Activated CD8-positive, alpha-beta T cell treated with anti-CD3 and anti-CD28 coated beads for 36 hours (primary cell): ENCODE measurements at places on chromosomes 1 and 21. TPM values are rescaled to one million over a fixed set of nuclear protein-coding genes. Genes with fewer than 3 reads are reported as not detected.

DDI2 gene
- total RNA-seq = 34.9 TPM

NIBAN1 gene
- total RNA-seq = 10.1 TPM

CASQ2 gene
- total RNA-seq = not detected

SLAMF6 gene
- total RNA-seq = 43.9 TPM

SPRR1B gene
- not detected for total RNA-seq

EDARADD gene
- total RNA-seq = 3.0 TPM

CFH gene
- 0.68 TPM for total RNA-seq

C1QB gene
- not detected for total RNA-seq

NTRK1 gene
- 23.5 TPM for total RNA-seq

FCRL2 gene
- total RNA-seq = not detected

COL24A1 gene
- total RNA-seq = not detected

CD2 gene
- total RNA-seq = 217 TPM

GRCh38 chr1:199101139-199101538 lies 462.3 kb downstream of the PTPRC start:
- peaks cover 8% of the 10 kb centered on the region for H3K4me1 ChIP-seq
- H3K27me3 ChIP-seq = no peaks in the 10 kb centered on the region
- H3K4me3 ChIP-seq = no peak overlapping the region
- no peak for DNase-seq
- H3K27ac ChIP-seq = no peak overlapping the region

GRCh38 chr1:68459796-68460195 lies 10.0 kb upstream of the RPE65 start:
- DNase-seq = no peak
- H3K27ac ChIP-seq = no peak overlapping the region
- peaks cover 2% of the 10 kb centered on the region for H3K27me3 ChIP-seq
- H3K36me3 ChIP-seq = no peaks in the 10 kb centered on the region

DNA sequence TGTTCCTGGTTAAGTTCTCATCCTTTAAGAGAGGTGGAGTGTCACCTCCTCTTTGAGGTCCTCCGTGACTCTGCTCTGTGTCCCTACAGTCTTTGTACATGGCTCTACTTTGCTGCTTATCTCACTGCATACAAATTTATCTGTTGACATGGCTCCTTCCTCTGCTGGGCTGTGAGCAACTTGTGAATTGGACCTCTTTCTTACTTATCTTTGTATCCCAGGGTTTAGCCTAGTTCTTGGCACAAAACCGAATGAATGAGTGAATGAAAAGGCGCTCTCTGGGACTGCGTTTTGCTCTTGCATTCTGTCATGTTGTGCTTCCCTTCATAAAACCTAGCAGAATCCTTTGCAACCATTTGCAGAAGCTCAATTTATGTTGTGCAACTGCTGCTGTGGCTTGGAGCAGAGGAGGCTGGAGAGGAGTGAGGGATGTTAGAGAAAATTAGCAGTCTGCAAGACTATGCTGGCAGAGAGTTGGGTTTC lies 12.4 kb downstream of the SLC26A9 start:
- H3K27me3 ChIP-seq = peaks cover 10% of the 10 kb centered on the region
- no peak for DNase-seq
- no peaks in the 10 kb centered on the region for H3K36me3 ChIP-seq
- H3K4me1 ChIP-seq = no peaks in the 10 kb centered on the region
- H3K4me3 ChIP-seq = no peak overlapping the region

DNA sequence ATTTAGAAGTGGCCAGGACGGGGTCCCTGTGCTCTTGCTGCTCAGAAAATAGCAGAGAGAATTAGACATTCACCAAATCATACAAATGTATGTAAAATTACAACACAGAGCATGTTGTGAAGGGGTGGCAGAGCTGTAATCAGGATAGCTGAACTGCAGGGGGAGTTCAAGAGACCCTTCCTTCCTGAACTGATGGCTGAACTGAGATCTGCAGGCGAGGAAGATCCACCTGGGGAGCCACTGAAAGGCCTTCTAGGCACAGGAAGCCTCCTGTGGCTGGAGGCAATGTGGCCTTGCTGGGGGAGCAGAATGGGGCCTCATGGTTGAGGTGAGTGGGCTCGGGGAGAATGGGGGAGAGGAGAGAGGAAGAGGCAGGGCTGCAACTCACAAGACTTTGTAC lies 216.5 kb downstream of the PRDM2 start:
- H3K4me3 ChIP-seq = no peak overlapping the region
- DNase-seq = no peak
- H3K27ac ChIP-seq = no peak overlapping the region
- H3K36me3 ChIP-seq = no peaks in the 10 kb centered on the region

- H3K27me3 ChIP-seq = peaks cover 2% of the 10 kb centered on the region
- no peaks in the 10 kb centered on the region for H3K36me3 ChIP-seq
- H3K4me1 ChIP-seq = peaks cover 32% of the 10 kb centered on the region
- no peak overlapping the region for H3K27ac ChIP-seq
These were observed 686 bp downstream of the KMO start for GRCh38 chr1:241532864-241533263.

DNA sequence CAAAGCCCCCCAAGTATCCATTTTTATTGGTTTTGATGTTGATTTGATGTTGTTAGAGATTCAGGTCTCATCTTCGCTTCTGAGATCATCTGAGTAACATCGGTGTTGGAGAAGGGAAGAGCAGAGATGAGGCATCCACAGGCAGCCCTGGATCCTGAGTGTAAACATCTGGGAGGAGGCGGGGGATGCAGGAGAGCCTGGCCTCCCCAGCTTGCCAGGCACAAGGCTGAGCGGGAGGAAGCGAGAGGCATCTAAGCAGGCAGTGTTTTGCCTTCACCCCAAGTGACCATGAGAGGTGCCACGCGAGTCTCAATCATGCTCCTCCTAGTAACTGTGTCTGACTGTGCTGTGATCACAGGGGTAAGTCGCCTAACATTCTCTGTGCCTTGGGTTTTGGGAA lies at the start of gene PROK1:
Gene PROK1 (plus strand): TSS at position 221 of the 400 bp plus-strand sequence. CDS start 68 bp downstream, at position 289.
- H3K4me1 ChIP-seq = no peaks in the 10 kb centered on the region
- no peak within 1 kb of the TSS for H3K27ac ChIP-seq
- H3K4me3 ChIP-seq = no peak within 1 kb of the TSS
- peaks cover 4% of the 10 kb centered on the region for H3K27me3 ChIP-seq
- H3K36me3 ChIP-seq = no peaks in the 10 kb centered on the region

GRCh38 chr1:154866257-154867063 lies 3.6 kb downstream of the KCNN3 start:
- H3K36me3 ChIP-seq = no peaks in the 10 kb centered on the region
- H3K4me3 ChIP-seq = no peak overlapping the region
- DNase-seq = no peak
- H3K27ac ChIP-seq = no peak overlapping the region
- H3K4me1 ChIP-seq = peaks cover 35% of the 10 kb centered on the region

DNA sequence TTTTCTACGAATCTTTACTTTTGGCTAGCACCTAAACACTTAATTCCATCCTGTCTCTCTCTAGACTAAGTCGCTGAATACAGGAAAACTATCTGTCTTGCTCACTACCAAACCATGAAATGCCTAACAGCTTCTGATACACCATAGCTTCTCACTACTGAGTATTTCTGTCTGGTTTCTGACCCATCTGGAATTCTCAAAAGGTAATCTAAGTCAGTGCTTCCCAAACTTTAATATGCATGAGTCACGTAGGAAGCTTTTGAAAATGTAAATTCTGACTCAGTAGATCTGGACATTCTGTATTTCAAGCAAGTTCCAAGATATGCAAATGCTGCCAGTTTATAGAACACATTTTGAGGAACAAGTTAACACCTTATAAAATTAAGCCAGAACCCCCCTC lies 9.2 kb upstream of the OVGP1 start:
- no peak overlapping the region for H3K4me3 ChIP-seq
- DNase-seq = no peak
- peak overlapping the region; percentile 41 for H3K27ac ChIP-seq
- H3K27me3 ChIP-seq = no peaks in the 10 kb centered on the region
- H3K4me1 ChIP-seq = peaks cover under 1% of the 10 kb centered on the region
- H3K36me3 ChIP-seq = peaks cover 25% of the 10 kb centered on the region

GRCh38 chr1:153534226-153534924 lies 1.4 kb downstream of the S100A6 start:
- H3K4me1 ChIP-seq = peaks cover 64% of the 10 kb centered on the region
- DNase-seq = no peak
- peaks cover 17% of the 10 kb centered on the region for H3K36me3 ChIP-seq
- H3K4me3 ChIP-seq = peak overlapping the region; percentile 95
- no peaks in the 10 kb centered on the region for H3K27me3 ChIP-seq
- H3K27ac ChIP-seq = peak overlapping the region; percentile 96

- H3K27me3 ChIP-seq = peaks cover 7% of the 10 kb centered on the region
- no peaks in the 10 kb centered on the region for H3K36me3 ChIP-seq
- no peak overlapping the region for H3K4me3 ChIP-seq
- no peak overlapping the region for H3K27ac ChIP-seq
- H3K4me1 ChIP-seq = no peaks in the 10 kb centered on the region
- DNase-seq = no peak
These were observed 37.9 kb upstream of the CCDC27 start for GRCh38 chr1:3714284-3714741.

DNA sequence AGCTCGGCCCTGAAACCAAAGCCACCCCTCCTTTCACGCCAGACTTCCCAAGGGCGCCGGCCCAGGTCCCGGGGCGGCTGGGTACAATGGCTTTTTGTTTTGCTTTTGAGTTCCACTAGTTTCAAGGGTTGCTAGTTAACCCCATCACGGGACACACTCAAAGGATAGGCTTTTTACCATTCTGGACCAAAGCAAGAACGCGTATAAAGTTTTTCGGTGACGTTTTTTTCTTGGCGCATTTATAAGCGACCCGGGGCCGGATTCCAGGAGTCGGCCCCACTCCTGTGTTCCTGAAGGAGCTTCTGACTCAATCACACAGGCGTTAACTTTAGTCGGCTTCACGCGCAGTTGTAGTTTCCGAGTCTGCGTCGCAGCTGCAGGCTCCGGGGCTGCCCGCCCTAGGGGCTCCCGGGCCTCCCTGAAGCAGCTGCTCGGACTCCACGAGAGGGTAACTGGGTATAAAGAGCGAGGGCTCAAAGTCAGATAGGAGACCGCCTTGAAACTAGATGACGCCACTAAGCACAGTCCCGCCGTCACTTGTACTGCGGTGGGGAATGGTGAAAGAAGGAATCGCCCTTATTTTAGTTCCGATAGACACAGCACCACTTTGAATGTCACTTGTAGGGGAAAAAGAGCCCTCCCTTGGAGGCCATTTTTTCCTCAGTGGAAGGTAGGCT lies 707 bp upstream of the KLHL21 start:
- H3K4me1 ChIP-seq = peaks cover 25% of the 10 kb centered on the region
- H3K4me3 ChIP-seq = peak overlapping the region; percentile 82
- peak overlapping the region; percentile 98 for H3K27ac ChIP-seq
- no peaks in the 10 kb centered on the region for H3K27me3 ChIP-seq
- DNase-seq = peak; percentile 80
- peaks cover 22% of the 10 kb centered on the region for H3K36me3 ChIP-seq

DNA sequence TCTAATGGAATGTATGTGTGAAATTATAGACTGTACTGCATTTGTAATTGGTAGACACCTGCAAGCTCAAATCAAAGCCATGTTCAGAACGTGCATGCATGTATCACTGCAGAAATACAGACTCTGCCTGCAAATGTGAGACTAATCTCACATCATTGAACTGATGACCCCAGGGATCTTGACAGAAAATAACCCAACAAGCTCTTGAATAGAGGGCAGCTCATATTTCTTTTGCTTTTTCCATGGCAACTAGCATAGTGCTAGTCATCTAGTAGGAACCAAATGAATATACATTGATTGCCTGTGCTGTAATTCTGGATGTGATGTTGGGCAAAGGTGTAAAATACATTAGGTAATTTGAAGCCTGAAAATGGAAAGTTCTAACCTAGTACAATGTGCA lies 62.4 kb downstream of the PTPRC start:
- no peak overlapping the region for H3K4me3 ChIP-seq
- no peak for DNase-seq
- peaks cover 83% of the 10 kb centered on the region for H3K4me1 ChIP-seq
- no peaks in the 10 kb centered on the region for H3K27me3 ChIP-seq
- peak overlapping the region; percentile 9 for H3K27ac ChIP-seq
- peaks cover 86% of the 10 kb centered on the region for H3K36me3 ChIP-seq

- H3K27ac ChIP-seq = no peak overlapping the region
- H3K4me1 ChIP-seq = peaks cover 11% of the 10 kb centered on the region
- no peaks in the 10 kb centered on the region for H3K27me3 ChIP-seq
These were observed 66.7 kb downstream of the RGL1 start for GRCh38 chr1:183871601-183872000.

GRCh38 chr1:26786437-26787380 lies 1.0 kb upstream of the PIGV start:
- H3K4me3 ChIP-seq = peak overlapping the region; percentile 97
- peaks cover 77% of the 10 kb centered on the region for H3K4me1 ChIP-seq
- peaks cover 17% of the 10 kb centered on the region for H3K36me3 ChIP-seq
- no peaks in the 10 kb centered on the region for H3K27me3 ChIP-seq
- peak overlapping the region; percentile 99 for H3K27ac ChIP-seq
- peak; percentile 72 for DNase-seq

GRCh38 chr1:175749075-175749474 lies 5.7 kb upstream of the TNR start:
- H3K4me3 ChIP-seq = no peak overlapping the region
- H3K27ac ChIP-seq = no peak overlapping the region
- H3K36me3 ChIP-seq = no peaks in the 10 kb centered on the region

GRCh38 chr1:185305419-185305818 lies 11.6 kb downstream of the IVNS1ABP start:
- H3K4me3 ChIP-seq = no peak overlapping the region
- peaks cover 61% of the 10 kb centered on the region for H3K36me3 ChIP-seq
- H3K27ac ChIP-seq = no peak overlapping the region

GRCh38 chr1:203632941-203633340 lies 6.3 kb downstream of the ATP2B4 start:
- no peaks in the 10 kb centered on the region for H3K27me3 ChIP-seq
- H3K36me3 ChIP-seq = no peaks in the 10 kb centered on the region
- no peak for DNase-seq
- H3K4me1 ChIP-seq = peaks cover 43% of the 10 kb centered on the region

DNA sequence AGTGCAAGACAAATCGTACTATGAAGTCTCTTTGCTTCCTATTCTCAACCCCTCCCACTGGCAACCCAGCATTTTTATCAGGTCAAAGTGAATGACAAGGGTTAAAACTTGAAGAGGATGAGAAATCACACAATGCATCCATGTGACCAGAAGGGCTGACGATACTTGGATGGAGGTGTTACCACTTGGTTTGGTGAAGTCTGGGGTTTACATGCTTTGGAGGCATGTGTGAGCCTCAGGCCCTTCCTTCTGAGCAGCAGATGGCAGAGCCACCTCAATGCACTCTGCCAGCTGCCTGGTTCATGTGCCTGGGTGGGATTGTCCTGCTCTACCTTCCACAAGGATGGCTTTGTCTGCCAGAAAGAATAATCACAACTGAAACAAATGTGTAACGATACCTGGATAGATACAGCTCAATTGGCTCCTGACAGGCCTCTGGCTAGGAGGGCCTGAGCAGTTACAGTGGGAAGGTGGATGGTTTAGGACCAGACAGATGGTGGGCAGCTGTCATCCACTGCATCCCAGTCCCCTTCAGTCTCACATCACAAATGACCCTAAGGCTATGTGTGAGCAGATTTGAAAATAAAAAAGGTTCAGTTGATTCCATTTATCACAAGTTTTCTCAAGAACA lies 51.5 kb upstream of the CNIH3 start:
- H3K4me3 ChIP-seq = no peak overlapping the region
- no peaks in the 10 kb centered on the region for H3K4me1 ChIP-seq
- no peaks in the 10 kb centered on the region for H3K27me3 ChIP-seq
- no peak for DNase-seq
- H3K36me3 ChIP-seq = no peaks in the 10 kb centered on the region
